ENCODE measurements at places on chromosomes 7 and 10. TPM values are rescaled to one million over a fixed set of nuclear protein-coding genes. Genes with fewer than 3 reads are reported as not detected.

DNA sequence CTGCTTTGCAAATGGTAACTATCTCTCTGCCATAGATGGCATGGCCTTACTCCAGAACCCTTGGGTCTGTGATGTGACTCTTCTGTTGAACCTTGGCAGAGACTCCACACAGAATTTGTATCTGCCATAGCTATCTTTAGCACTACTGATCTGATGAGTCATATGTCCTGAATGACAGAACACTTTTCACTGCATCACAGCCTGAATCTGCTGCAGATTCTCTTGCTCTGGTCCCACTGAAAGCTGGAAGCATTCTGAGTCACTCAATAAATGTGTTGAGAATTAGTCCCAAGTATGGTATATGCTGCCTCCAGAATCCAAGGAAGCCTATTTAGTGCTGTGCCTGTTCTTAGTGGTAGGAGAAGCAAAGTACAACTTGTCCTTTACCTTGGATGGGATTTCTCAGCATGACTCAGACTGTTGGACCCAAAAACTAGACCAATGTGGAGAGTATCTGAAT lies 39.5 kb upstream of the ANKRD1 start:
- peak; percentile 78 for DNase-seq

DNA sequence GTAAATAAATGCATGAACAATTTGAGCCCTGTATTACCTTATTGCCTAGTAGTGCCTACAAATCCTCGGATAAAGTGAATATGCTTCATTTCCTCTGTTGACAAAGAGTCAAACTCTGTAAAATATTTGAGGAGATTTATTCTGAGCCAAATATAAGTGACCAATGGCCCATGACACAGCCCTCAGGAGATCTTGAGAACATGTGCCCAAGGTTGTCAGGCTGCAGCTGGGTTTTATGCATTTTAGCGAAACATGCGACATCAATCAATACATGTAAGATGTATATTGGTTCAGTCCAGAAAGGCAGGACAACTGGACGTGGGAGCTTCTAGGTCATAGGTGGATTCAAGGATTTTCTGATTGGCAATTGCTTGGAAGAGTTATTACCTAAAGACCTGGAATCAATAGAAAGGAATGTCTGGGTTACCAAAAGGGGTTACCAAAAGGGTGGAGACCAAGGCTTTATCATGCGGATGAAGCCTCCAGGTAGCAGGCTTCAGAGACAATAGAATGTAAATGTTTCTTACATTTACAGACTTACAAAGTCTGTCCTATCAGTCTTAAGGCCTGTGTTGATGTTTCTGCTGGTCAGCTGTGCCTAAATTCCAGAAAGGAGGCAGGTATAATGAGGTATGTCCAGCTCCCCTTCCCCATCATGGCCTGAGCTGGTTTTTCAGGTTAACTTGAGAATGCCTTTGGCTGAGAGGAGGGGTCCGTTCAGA lies 220.1 kb upstream of the FZD1 start:
- DNase-seq = no peak

DNA sequence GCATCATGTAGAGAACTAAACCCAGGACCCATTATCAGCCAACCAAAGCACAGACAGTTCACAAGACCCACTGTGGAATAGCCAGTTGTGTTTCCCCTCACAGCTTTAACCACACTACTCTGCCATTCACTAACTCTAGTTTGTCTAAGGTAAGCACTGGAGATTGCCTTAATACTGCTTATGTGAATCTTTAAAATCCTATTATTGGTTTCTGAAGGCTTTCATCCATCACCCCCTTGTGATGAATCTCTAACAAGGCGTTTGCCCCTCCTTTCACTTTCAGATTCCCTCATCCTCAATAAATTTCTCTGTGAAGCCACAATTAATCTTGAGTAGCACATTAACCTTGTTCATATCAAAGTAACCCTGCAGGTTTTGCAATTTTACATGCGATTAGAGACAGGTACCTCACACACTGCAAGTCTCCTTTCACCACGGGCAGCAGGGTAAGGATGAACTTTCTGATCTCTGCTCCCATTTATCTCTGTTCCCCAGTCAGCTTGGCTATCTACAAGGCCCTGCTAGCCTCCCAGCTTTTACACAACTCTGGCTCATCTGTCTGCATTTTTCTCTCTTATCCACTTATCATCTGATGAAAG lies 785.6 kb downstream of the REEP3 start:
- DNase-seq = no peak

DNA sequence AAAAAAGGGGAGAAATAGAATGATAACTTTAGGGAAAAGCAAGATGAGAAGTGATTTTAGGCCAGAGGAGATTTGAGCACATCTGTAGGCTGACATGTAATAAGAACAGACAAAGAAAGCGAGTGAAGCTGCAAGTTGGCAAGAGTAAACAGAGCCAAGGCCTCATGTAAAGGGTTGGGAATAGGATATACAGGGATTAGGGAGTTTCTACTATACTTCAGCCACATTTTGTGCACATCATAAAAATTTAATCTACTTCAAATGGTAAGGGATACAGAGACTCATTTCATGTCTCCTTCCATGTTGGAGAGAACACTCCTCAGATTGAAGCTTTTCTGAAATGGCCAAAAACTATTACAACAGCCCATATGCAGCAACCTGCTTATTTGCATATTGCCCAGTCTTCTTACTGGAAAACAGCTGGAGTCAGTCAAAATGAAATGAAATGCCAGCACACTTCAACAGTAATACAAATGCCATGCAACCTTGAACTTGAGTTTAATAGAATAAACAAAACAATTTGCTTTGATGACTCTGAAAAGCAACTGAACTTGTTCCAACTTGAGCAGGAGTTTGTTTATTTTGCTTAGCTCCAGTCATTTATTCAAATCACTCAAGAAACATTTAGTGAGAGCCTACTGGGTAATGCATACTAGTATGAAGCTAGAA lies 49.9 kb downstream of the NRCAM start:
- DNase-seq = peak; percentile 55

The MKX gene
- polyA plus RNA-seq = not detected

The SCIN gene
- not detected for polyA plus RNA-seq

The LRRN3 gene
- 0.02 TPM for polyA plus RNA-seq

The CALML5 gene
- 0.32 TPM for polyA plus RNA-seq

The UPK3BL2 gene
- polyA plus RNA-seq = 3.2 TPM

GRCh38 chr7:150382123-150382843 lies 3.2 kb downstream of the ZNF775 start:
- no peak for DNase-seq

The H2BK1 gene
- not detected for polyA plus RNA-seq

The SGPL1 gene
- 22.4 TPM for polyA plus RNA-seq

The OR2A42 gene
- polyA plus RNA-seq = not detected

DNA sequence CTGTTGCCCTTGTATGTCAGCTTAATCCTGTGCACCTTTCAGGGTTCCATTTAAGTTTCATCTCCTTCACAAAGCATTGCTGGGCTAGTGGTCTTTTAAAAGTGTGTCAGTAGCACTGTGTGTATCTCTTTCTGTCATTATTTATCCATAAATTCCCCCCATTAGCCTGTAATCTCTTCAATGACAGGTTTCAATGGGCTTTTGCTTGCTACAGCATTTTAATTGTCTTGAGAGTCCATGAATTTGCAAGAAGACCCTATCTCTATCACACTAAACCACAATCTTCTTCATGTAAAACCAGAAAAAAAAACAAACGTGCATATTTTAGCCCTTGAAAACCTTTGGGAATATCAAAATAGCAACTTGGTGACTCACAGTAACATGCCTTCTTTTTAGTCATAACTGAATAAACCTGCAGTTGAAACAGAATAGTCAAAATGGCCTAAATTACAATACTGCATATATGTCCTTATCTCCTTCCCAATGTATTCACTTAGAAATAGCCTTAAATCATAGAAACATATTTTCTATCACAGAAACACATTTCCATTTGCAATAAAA lies 118.6 kb downstream of the PON1 start:
- DNase-seq = peak; percentile 17

All from mammary epithelial cell (primary cell).